Endothelial cell of umbilical vein (primary cell): ENCODE measurements at places on chromosomes 1 and 21. TPM values are rescaled to one million over a fixed set of nuclear protein-coding genes. Genes with fewer than 3 reads are reported as not detected.

The FCRL6 gene
- not detected in 2 replicates for total RNA-seq

The L1TD1 gene
- total RNA-seq, result not detected in 2 replicates

The GCSAML gene
- total RNA-seq, result not detected in 2 replicates

The ST6GALNAC3 gene
- total RNA-seq, result 44.0 and 48.3 TPM in 2 replicates

The CFAP74 gene
- not detected in 2 replicates for total RNA-seq

The AMY1A gene
- not detected in 2 replicates for total RNA-seq

The IL10 gene
- total RNA-seq, result not detected in 2 replicates

The KIF26B gene
- 0.25 and 0.49 TPM in 2 replicates for total RNA-seq

The CAMK2N1 gene
- total RNA-seq, result 11.9 and 18.3 TPM in 2 replicates

The HMGB4 gene
- not detected in 2 replicates for total RNA-seq

The CD1B gene
- total RNA-seq, result not detected in 2 replicates

The ZNF695 gene
- 4.8 and 5.5 TPM in 2 replicates for total RNA-seq

The ERVH48-1 gene
- total RNA-seq, result not detected in 2 replicates

The NOTCH2 gene
- total RNA-seq, result 47.6 and 49.1 TPM in 2 replicates

The OLFML2B gene
- 0.51 and 0.62 TPM in 2 replicates for total RNA-seq

The HAO2 gene
- not detected in 2 replicates for total RNA-seq

The CIART gene
- total RNA-seq, result 1.0 and 2.4 TPM in 2 replicates

The PCNT gene
- 38.5 and 49.5 TPM in 2 replicates for total RNA-seq

The LAPTM5 gene
- total RNA-seq, result 73.0 and 95.2 TPM in 2 replicates

The HCRTR1 gene
- 0.93 and 1.4 TPM in 2 replicates for total RNA-seq

The LIX1L gene
- 54.9 and 55.6 TPM in 2 replicates for total RNA-seq

The HTR1D gene
- total RNA-seq, result 1.5 and 2.2 TPM in 2 replicates

The BCAN gene
- not detected in 2 replicates for total RNA-seq

The HSD3B2 gene
- total RNA-seq, result not detected in 2 replicates

The PRKAA2 gene
- total RNA-seq, result 0.78 and 1.2 TPM in 2 replicates

The LRRC53 gene
- not detected in 2 replicates for total RNA-seq

The ADPRS gene
- total RNA-seq, result 32.9 and 33.9 TPM in 2 replicates

The KRTAP19-2 gene
- total RNA-seq, result not detected in 2 replicates

The TAL1 gene
- 50.2 and 52.4 TPM in 2 replicates for total RNA-seq

The FMOD gene
- total RNA-seq, result 0.11 TPM in 1 of 2 replicates, not detected in the other

The F13B gene
- total RNA-seq, result not detected in 2 replicates

The CFAP141 gene
- total RNA-seq, result not detected in 2 replicates

The CAMSAP2 gene
- total RNA-seq, result 43.9 and 45.5 TPM in 2 replicates

The DHX9 gene
- total RNA-seq, result 219 and 220 TPM in 2 replicates

The KCNE1 gene
- 0.38 and 0.53 TPM in 2 replicates for total RNA-seq
